Glutamatergic neuron (in vitro differentiated cells): ENCODE measurements at places on chromosomes 6 and 20. TPM values are rescaled to one million over a fixed set of nuclear protein-coding genes. Genes with fewer than 3 reads are reported as not detected.

Gene TMEM74B
- 5.0 TPM for total RNA-seq

DNA sequence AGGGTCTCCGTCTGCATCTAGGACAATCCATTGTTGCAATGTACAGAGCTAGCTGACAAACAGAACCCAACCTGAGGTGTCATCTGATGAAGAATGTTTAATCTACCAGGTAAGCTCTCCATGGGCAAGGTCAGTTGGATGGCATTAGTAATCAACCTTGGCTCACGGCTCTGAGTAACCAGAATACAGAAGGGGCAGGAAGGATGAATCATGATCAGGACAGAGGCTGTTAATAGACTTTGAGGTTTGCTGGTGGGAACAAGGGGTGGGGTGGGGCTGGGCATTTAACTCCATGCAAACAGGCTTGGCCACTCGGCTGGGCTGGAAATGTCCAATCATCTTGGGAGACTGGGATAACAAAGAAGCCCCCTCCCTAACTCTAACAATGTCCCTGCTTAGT is 77.1 kb upstream of the MRPS10 start:
- no peak for DNase-seq

GRCh38 chr20:2301164-2301622 is 5.4 kb downstream of the TGM3 start:
- no peak for DNase-seq

DNA sequence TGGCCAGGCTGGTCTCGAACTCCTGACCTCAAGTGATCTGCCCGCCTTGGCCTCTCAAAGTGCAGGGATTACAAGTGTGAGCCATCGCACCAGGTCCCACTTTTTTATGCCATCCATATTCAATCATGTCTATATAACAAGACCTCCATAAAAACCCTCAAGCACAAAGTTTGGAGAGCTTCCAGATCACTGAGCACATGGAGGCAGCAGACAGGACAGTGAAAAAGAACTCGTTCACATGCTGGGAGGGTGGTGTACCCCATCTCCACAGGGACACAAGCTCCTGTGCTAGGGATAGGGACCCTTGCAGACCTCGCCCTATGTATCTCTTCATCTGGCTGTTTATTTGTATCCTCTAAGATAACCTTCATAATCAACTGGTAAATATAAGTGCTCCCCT is 30.3 kb downstream of the KIF13A start:
- DNase-seq, result no peak

- no peak for DNase-seq
These were observed 189.6 kb downstream of the GJA10 start for GRCh38 chr6:90083891-90084290.
